ENCODE measurements at places on chromosomes 2 and 18.

DNA sequence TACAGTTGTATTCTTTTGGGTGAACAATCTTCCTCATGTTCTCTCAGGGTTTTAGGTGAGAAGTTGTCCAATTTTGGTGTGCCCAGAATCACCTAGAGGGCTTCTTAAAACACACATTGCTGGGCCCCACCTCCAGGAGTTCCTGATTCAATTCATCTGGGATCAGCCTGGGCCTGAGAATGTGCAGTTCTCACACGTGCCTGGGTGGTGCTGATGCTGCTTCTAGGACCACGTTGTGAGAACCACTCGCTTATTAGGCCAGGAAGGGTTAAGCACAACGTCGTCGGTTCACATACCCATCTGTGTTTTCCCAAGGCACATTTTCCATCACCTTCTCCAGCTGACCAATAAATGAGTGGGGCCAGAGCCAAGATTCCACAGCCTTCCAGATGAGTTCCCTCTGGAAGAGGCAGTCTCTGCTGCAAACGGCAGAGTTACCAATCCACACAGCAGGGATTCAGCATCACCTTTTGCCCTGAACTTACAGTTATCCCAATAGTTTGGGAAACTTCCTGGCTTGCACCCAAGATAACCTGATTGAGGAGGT, 277.7 kb upstream of the HNRNPA3 start:
- DNase-seq = no peak

DNA sequence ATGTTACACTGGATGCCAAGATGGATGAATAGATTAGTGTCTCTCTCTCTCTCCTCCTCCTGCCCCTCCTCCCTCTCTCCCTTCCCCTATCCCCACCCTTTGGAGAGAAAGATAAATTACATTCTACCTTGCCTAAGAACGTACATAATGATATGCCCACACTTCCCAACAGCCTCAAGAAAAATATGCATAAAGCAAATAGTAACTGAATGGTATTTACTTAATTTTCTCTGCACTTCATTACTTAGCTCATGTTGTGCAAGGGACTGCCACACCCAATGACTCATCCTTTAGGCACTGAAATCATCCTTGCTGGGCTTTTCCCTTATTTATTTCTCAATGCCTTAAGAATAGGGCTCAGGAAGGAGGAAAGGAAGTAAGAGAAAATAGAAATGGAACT, 137.3 kb upstream of the PID1 start:
- DNase-seq = peak; percentile 7

DNA sequence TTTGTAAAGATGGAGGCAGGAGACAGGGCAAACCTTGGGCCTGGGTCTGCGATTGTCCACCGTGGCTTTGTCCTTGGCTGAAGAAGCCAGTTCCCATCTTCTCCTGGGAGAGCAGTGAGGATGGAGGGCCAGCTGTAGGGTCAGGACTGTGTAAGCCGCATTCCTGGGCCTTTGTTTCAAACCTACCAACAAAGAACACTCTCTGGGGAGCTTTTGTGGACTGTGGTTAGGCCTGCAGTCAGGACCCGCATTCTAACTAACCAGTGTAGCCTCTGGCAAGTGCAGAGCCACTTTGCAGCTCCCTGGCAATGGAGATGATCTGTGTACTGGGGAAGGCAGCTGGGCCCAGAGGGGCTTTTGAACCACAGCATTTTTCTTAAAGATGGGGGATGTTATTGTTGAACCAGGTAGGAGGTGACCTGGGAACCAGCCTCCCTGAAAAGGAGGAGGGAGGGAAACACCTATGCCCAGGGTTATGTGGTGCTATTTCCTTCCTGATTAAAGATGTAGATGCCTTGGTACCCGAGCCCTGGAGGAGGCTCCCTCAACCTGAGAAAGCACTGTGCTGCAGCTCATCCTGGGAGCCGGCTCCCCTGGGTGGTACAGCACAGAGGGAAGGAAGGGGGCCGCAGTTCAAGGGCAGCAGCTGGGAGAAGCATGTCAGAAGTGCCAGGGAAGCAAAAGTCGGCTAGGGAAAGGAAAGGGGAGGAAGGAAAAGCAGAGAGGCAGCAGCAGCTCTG, 12.7 kb upstream of the SMAD4 start:
- no peak for DNase-seq

- DNase-seq = no peak
Observed at GRCh38 chr2:222753251-222753824, 81.9 kb downstream of the MOGAT1 start.

GRCh38 chr2:233101816-233102215, 41.7 kb downstream of the INPP5D start:
- DNase-seq = peak; percentile 47

GRCh38 chr2:229372207-229372606, 101.1 kb upstream of the PID1 start:
- no peak for DNase-seq

DNA sequence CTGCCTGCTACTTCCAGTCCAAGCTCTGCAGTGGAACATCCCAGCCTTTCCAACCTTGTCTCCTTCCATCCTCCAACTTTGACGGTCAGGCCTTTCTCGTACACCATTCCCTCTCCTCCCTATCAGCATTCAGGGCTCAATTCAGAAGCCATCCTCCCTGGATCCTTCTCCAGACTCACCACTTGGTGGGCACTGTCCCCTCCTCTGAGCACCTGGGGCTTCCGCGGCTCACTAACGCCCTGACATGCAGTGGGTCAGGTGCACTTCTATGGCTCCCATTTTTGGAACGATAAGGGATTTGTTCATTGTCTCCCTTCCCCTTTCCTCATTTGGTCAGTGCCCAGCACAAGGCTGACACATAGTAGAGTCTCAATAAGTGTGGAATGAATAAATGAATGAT, 56.7 kb downstream of the TNS1 start:
- DNase-seq = no peak

GRCh38 chr18:28922936-28923335, 746.0 kb upstream of the CDH2 start:
- DNase-seq = no peak

GRCh38 chr2:182186132-182186735, 200.6 kb downstream of the PPP1R1C start:
- DNase-seq = peak; percentile 75

GRCh38 chr2:179049546-179050311, at the start of gene CCDC141:
Gene CCDC141 (minus strand): TSS chr2:179050137. CDS start chr2:179049941, 196 bp downstream.
- peak; percentile 69 for DNase-seq

GRCh38 chr2:84776011-84776410, 104.9 kb downstream of the TRABD2A start:
- no peak for DNase-seq

- no peak for DNase-seq
Observed at GRCh38 chr2:32058130-32058529, 5.2 kb upstream of the SPAST start.

GRCh38 chr18:11040823-11041656, 108.3 kb downstream of the PIEZO2 start:
- peak; percentile 73 for DNase-seq
